Hematopoietic multipotent progenitor cell treated with erythropoietin and hydrocortisone succinate and interleukin-3 and kit ligand, for 15 days (in vitro differentiated cells): ENCODE measurements at places on chromosomes 13 and 19.
A peak's percentile ranks its signal among the peaks of the same experiment; 100 is the strongest.

- no peak for DNase-seq
These were observed 680.4 kb upstream of the SPRY2 start for GRCh38 chr13:81021284-81021840.

DNA sequence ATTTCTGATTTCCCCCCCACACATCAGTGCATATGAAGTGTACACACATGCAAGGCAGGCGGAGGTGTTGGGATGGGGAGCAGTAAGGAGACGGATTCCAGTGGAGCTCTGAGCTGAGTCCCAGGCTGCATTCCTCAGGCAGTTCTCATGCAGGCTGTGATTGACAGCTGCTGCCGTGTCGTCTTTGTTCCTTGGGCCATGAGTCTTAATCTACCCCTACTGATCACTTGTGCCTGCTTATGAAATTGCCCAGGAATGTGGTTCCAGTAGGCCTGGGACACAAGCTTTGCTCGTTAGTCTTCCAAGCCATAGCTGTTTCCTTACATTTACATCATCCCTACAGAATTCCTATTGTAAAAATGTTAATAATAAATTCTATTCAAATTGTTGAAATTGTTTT, 1241.9 kb downstream of the UQCRFS1 start:
- no peak for DNase-seq

- DNase-seq, result no peak
These were observed 211.7 kb upstream of the STARD13 start for GRCh38 chr13:33497146-33497845.

- no peak for DNase-seq
These were observed 704.3 kb downstream of the UQCRFS1 start for GRCh38 chr19:28508666-28509065.

DNA sequence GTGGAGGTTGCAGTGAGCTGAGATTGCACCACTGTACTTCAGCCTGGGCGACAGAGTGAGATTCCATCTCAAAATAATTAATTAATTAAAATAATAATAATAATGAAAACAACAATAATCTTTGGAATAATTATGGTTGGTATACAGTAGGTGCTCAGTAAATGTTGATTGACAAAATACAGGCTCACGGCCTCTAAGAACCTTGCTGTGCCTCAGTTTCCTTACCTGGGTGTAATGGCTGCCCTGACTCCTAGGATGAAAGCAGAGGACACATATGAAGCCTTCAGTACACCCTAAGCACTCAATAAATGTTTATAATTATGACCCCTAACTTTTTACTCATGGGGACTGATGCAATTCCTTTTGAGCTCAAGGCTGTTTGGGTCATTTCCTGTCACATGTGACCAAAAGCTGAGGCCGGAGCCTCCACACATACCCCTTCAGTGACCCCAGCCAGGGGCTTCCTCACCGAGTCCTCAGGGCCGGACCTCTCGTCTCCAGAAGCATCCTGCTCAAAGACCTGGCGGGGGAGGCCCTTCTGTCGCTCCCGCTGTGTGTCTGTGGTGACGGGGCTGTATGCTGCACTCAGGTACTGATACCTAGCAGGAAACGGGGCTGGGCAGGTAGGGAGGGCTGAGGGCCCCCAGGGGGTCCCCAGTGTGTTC, 10.5 kb downstream of the DOCK6 start:
- DNase-seq, result no peak

GRCh38 chr13:102617697-102618350, 21.0 kb downstream of the TPP2 start:
- no peak for DNase-seq

DNA sequence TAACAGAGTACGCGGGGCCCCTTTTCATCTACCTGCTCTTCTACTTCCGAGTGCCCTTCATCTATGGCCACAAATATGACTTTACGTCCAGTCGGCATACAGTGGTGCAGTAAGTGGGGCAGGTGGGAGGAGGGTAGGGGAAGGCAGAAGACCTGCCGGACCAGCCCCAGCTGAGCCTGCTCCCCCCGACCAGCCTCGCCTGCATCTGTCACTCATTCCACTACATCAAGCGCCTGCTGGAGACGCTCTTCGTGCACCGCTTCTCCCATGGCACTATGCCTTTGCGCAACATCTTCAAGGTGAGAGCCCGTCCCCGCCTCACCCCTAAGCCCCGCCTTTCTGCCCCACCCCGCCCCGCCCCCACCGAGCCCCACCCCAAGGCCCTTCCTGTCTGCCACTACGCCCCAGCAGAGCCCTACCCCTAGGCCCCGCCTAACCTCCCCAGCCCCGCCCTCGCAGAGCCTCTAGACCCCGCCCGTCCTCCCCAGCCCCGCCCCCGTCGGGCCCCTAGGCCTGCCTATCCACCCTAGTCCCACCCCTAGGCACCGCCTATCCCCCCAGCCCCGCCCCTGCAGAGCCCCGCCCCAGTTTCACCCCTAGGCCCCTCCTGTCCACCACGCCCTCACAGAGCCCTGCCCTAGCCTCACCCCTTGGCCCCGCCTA, 7.7 kb downstream of the NDUFB7 start:
- peak; percentile 29 for DNase-seq

DNA sequence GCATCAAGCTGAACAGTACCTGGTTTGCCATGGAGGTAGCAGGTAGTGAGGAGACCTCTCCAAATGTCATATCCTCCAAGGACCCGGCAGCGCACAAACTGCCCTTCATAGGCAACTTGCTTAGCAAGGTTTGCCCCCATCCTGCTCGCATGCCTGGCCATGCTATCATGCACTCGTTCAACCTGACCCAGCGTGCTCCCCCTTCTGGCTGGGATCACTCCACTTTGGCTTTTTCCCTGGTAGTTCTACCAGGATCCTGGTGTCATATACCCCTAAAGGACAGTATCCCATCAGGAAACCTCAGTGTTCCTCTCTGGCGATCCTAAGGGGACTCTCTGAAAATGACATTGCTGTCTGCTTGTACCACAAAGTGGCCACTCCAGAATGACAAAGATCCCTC, 38.6 kb upstream of the ZNF30 start:
- DNase-seq, result no peak

- DNase-seq, result no peak
These were observed 10.3 kb upstream of the MYCBP2 start for GRCh38 chr13:77337159-77337558.
